ENCODE measurements at places on chromosomes 11 and 22.

- DNase-seq, result no peak
These were observed 15.2 kb downstream of the DDX17 start for GRCh38 chr22:38490915-38491314.

DNA sequence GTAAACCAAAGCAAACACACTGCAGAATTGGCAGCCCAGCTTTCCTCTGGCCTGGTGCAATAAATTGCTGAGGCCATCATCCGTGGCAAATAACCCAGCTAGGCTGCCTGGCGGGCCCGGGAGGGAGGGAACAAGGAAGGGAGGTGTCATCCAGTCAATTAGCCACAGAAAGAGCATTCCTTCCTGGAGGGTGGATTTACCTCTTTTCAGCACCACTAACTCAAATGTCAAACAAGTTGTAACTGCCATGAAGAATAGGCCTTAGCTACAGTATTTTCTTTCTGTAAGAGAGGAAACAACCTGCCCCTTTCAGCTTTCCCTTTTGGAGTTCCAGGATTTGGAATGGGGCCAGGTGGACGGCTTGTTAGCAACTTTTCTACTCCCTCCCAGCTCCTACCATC lies 163.8 kb upstream of the BDNF start:
- DNase-seq, result no peak

DNA sequence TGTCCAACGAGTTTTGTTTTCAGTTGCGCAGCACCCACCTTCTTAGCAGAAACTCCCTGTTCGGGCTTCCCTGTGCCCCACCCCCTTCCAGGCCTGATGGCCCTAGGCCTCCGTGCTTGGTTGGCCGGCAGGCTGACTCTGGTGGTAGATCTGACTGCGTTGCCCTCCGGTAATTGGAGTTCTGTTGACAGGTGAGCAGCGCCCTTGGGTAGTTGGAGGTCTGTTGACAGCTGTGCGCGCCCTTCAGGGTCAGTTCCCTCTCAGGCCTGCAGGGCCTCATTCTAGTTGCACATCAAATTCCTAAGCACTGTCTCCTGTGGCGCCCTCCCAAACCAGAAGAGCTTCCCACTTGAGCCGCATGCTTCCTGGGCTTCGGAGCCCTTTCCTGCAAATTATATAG lies 776 bp downstream of the DGCR6 start:
- no peak for DNase-seq

GRCh38 chr11:43952401-43953342 lies 10.2 kb downstream of the C11orf96 start:
- no peak for DNase-seq

DNA sequence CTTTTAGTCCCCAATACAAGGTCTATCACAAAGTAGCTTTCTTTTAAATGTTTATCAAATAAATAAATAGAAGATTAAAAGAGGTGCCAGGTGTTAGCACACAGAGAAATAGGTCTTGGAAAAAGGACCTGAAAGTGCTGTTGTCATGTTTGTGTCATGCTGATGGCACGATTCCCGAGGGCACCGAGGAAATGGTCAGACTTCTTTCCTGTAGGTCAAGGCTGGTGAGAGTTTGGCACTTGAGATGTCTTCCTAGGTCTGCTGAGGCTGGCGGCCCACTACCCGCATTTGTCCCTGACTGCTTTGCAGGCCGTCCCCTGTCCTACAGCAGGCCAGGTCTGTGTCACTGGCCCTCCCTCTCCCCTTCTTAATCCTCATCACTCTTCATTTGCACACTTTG lies 112.1 kb downstream of the ATXN10 start:
- no peak for DNase-seq

DNA sequence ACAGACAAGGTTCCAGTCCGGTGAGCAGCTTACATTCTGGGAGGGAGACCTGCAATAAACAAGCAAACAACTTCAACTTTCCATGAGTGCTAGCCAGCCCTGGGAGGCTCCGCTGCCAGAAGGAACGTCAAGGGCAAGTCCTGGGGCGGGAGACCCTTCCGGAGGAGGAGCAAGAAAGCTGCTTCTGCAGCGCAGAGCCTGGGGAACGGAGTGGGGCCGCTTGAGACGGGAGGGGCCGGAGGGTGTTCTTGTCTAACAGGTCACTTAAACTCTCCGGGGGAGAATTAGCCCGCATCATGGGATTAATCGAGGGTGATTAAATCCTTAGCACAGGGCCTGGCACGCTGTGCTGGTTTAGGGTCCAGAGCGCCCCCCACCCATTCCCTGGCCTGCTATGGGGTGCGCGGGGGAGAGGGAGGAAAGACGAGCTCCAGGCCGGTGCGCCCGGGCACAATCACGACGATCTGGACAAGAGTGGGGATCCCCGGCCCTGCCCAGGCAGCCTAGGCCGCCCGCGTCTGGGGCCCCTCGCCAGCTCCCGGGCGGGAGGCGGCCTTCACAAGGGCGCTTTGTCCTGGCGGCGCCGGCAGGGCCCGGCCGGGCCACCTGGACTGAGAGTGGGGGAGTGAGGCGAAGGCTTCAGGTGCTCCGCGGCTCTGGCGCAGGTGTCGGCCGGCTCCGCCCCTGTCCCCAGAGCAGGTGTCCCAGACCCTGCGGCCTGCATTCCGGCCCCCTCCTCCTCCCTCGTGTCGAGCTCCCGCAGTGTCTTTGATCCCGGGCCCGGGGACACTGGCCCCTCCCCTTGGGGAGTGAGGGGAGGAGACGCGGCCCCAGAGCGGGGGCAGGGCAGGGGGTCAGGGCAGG lies 663 bp upstream of the LARGE2 start:
- DNase-seq, result no peak

GRCh38 chr11:121553806-121554205 lies 101.0 kb upstream of the SORL1-AS1 start:
- no peak for DNase-seq

DNA sequence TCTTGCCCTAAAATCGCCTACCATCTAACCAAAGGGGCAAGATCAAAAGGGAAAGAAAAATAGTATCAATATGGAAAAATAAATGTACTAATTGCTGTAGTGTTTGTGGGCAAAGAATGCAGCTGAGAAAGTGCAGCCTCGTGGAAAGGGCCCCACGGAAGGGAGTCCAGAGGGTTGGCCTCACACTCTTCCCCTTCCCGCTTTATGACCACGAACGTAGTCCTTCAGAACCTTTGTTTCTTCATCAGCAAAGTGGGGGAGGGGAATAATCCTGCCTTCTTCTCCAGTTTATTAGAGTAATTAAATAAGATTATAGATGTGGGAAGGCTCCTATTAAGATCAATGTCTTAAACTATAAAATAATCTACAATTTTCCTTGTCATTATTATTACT lies 41.0 kb downstream of the FLI1 start:
- DNase-seq, result no peak
